ENCODE measurements at places on chromosomes 4 and X.
A peak's percentile ranks its signal among the peaks of the same experiment; 100 is the strongest.

DNA sequence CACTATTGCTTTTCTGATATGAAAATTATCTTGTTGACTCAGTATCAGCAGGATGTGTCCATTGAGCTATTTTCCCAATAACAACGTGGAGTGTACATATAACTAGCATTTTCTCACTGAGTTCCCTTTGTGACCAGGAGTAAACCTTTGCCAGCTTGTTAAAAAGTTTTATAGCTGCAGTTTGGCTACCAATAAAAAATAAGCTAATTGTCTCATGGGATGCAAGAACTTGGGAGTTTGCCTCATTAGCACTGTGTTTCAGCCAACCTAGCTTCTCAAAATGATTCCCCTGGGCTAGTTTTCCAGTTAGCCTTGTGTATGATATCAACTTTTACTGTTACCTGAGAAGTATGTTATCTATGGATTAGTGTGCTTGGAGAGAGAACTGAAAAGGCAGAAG, 24.9 kb upstream of the ANXA5 start:
- no peak for DNase-seq

- DNase-seq = no peak
These were observed 118.0 kb upstream of the ATP6AP2 start for GRCh38 chrX:40462795-40463194.

DNA sequence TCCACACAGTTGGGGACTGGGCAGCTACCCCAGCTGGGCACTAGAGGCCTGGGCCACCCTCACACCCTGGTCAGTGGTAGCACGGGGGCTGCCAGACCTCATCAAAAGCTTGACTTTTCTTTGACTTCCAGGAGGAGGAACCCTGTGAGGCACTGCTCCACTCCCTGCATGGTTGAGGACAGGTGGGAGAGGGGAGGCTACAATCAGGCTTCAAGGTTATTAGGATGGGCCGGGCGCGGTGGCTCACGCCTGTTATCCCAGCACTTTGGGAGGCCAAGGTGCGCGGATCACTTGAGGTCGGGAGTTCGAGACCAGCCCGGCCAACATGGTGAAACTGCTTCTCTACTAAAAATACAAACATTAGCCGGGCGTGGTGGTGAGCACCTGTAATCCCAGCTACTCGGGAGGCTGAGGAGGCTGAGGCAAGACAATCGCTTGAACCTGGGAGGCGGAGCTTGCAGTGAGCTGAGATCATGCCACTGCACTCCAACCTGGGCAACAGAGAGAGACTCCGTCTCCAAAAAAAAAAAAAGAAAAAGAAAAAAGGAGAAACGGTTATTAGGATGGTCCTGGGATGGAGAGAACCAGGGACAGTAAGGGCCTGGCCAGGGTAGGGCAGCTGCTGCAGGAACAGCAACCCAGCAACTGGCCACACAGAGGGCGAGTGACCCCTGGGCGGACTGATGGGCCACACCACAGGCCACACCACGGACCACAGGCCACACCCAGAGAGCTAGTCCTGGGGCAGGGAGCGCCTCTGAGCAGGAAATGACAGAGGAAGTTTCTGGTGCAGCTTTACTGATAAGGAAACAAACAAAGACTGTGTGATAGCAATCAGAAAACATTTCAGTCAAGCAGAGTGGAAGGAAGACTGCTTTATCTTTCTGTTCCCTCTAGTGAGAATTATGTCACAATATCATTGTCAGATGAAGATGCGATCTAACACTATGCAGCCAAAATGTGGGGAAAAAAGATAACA, 20.5 kb upstream of the OPN1LW start:
- peak; percentile 8 for DNase-seq

- DNase-seq = no peak
These were observed 444.0 kb upstream of the TRAM1L1 start for GRCh38 chr4:117529401-117529800.

DNA sequence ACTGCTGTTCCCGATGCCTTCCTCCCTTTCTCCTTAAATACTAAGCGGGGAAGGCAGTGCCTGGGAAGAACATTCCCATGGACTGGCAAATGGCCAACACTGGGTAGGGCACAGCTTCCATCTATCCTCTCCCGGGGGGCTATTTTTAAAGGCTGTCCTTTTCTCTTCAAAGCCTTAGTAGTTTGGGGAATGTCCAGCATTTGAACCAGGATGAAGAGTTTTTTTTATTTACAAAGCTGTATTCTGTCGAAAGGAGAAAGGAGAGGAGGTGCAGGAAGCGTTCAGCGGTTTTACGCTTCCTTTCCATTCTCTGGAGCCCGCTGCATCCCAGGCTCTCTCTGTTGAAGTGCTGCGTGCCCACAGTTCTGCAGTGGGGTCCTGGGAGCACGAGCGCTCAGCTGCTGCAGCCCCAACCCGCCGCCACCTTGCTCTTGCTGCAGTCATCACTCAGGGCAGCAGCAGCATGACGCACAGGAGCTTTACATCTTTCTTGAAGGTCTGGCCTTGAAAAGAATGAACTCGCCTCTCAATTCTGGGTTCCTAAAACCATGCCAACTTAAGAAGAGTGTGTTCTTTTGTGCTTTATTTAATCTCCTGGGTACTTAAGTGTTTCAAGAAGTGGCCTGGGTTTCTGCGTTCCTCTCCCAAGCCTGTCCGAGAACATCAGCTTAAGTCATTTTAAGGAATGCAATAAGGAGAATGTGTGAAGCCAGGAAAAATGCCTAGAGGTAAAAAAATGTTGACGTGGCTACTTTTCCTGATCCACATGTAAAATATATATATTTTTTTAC, 427.2 kb downstream of the MAPK10 start:
- peak; percentile 39 for DNase-seq

All from ELR (cell line).